ENCODE measurements at places on chromosomes 2 and 18. TPM values are rescaled to one million over a fixed set of nuclear protein-coding genes. Genes with fewer than 3 reads are reported as not detected.
A peak's percentile ranks its signal among the peaks of the same experiment; 100 is the strongest.

The ACTG2 gene
- total RNA-seq, result 2.9 TPM

The RBM44 gene
- 1.7 TPM for total RNA-seq

The GPR39 gene
- 39.9 TPM for total RNA-seq

The DPYSL5 gene
- not detected for total RNA-seq

The LGALSL gene
- total RNA-seq, result under 0.01 TPM

The ACADL gene
- total RNA-seq, result not detected

The ILKAP gene
- total RNA-seq, result 20.5 TPM

The PDE11A gene
- 0.24 TPM for total RNA-seq

The HOXD8 gene
- 11.7 TPM for total RNA-seq

DNA sequence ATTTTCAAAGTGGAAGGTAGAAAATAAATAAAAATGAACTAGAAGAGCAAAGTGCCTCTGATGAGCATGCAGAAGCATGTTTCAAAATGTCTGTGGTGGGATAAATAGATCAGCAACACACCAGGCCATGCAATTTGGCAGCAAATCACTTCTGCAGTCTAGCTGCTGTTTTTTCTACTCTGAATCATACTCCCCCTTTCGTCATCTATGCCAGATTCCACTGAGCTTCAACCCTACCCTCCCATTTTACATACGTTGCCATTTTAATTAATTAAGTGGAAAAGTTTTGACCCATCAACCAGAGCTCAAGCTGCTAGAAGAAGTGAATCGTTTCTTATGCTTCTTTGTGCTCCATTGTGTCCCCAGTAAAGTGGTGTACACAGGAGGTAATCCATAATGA, 79.3 kb downstream of the NRXN1 start:
- DNase-seq, result no peak

- no peak for DNase-seq
These were observed 275.3 kb downstream of the EIPR1 start for GRCh38 chr2:3102081-3102921.

DNA sequence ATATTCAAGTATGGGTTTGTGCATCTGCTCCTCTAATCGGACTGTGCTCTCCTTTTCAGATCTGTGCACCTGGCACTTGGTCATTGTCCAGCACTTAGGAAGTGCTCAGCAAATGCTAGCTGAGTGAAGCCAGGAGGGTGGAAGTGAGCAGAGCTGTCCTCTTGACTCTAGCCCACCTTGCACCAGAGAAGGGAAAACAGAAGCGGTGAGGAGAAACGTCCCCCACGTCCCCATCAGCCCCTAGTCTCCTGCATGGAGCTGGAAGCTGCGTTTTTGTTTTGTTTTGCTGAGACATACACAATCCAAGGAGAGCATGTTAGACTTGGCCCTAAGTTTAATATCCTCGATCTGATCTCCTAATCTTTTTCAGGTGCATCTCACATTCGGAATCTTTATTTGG, 73.6 kb downstream of the EN1 start:
- DNase-seq, result no peak

DNA sequence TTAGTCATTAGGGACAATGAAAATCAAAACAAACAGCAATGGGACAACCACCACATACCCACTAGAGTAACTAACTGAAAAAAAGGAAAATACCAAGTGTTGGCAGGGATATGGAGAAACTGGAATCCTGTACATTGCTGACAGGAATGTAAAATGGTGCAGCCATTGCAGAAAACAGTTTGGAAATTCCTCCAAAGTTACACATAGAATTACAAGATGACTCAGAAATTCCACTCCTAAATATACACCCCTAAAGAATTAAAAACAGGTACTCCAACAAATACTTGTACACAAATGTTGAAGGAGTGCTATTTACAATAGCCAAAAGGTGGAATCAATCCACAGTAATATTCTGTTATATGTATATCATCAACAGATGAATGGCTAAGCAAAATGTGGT, 110.9 kb downstream of the ROCK1 start:
- DNase-seq, result peak; percentile 7

DNA sequence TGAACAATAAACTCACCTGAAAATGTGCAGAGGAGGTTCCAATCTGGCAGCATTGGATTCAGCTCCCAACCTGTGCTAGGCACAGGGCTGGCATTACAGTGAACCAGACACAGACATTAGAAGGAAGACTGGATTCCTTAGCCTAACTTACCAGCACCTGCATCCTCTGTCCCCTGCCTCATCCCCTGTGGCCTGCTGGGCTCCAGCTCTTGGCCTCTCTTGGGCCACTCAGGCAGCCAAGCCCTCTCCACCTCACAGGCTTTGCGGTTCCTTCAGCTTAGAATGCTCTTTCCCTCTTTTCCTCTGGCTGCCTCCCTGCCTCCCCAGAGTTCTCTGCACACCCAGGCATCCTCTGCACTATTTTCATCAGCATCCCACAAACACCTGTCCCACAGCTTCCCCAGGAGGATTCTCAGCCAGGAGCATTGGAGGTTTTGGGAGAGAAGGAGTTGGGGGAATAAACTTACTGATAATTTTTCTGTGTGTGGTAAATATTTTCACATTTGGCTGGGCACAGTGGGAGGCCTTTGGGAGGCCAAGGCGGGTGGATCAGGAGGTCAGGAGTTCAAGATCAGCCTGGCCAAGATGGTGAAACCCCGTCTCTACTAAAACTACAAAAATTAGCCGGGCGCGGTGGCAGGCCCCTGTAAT, 132.0 kb downstream of the INHBB start:
- DNase-seq, result no peak

- peak; percentile 39 for DNase-seq
These were observed 83.8 kb downstream of the ATL2 start for GRCh38 chr2:38293152-38293865.

DNA sequence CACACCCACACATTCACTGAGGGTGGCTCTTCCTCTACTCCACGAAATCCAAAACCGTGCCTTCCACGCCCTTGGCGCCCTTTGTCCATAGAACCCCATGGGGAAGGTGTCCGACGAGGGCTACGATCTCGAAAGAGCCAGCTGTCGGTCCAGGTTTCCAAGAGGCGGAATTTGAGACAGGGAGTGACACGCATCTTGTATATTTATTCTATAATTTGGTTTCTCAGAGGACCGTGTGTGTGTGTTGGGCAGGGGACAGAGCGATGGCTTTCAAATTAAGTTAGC, 726 bp downstream of the C2orf69 start:
- no peak for DNase-seq

DNA sequence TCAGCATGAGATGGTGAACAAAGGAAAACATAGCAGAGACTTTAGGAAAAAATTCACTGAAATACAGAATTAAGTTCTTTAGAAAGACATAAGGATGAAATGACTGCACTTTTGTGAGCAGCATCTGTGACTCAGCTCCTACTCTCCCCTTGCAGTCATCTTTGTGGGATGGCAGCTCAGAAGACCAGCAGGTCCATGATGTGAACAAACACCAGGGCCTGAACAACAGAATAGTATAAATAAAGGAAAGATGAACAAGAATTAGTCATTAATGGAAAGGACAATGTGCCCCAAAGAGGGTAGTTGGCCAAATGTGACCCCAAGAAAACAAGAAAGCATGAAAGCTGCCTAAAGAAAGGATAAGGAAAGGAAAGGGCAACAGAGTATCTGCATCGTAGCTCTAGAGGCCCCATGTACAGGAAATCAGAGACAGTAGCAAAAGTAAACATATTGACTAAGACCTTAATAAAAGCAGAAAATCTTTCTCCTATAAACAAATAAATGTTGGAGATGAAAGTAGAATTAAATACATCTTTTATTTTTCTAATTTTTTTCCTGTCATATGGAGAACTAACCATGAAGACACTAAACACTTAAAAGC, 318.0 kb downstream of the ZEB2 start:
- peak; percentile 8 for DNase-seq

- DNase-seq, result peak; percentile 73
These were observed 10.8 kb upstream of the SMAD7 start for GRCh38 chr18:48961547-48961946.

DNA sequence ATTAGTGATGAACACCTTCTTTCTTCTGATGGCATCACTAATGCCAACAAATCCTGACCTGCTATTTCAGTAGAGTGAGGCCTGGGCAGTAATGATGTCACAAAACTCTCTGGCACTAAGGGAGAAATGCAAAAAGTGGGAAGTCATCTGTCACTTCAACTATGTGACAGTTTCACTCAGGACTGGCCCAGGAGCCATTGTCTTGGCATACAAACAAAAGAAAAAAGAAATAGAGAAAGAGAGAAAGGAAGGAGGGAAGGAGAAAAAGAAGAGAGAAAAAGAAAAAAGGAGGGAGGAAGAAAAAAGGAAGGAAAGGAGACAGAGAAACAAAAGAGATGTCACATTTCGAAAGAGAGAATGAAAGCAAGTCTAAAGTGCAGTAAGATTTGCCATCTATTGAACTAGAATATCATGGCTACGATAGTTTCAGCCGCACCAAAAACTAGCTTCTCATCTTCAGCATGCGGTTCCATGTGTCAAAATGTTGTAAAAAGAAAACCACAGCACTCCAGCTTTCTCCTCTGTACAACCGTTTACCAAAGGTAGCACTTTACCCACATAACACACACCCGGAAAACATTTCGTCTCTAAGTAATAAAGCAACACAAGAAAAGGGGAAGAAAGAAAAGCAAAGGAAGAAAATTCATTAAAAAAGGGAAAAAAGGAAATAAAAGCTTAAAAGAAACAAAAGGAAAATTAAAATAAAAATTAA, 50.1 kb downstream of the CD226 start:
- no peak for DNase-seq

DNA sequence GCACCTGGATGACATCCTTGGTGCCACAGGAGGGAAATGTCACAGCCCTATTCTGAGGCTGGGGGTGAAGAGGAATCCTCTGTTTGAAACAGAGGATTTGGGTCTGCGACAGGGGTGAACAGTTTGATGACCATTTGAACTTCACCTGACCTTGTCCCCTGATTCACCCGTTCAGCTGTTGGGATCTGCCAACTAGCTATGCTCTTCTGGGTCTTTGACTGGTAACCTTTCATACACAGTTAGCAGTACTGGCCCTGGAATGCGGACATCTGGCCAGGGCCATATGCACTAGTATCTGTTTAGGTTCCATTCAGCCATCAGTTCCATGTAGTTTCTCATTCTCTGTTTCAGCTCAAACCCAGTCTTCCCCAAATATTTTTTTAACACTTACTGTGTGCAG, 72.6 kb upstream of the MCFD2 start:
- no peak for DNase-seq

DNA sequence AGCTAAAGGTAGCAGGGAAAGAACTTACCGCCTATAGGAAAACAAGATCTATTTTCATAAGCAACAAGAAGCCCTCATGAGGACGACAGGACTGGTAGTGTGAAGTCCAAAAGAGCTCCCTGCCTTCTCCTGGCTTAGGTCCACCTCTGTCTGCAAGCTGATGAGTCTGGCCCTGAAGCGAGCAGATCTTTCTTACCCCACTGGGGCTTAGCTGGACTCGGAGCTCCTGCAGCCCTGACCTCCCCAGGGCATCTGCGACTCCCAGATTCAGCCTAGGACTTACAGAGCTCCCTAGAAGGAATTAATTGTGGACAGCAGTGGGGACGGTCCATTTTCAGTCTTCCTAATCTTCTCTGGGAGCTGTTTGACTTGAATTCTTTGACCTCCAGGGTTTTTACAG, 53.7 kb downstream of the MCFD2 start:
- DNase-seq, result peak; percentile 42
